ENCODE measurements at places on chromosomes 2 and 18.

DNA sequence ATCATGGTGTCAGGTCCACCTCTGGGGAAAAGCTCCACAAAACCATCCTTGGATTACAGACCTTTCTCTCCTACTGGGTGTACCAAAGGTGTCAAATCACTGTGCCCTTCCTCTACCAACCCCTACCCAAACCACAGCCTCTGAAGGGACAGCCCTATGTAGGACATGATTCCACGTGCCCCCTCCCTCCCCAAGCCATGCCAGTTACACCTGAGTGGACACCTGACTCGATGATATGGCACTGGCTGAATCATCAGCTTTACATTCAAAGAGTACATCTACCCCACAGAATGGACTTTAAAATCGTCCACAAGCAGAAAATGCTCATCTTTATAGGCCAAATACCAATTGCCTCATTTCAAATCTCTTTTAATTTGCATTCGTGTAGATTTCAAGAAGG lies 26.0 kb downstream of the TRABD2A start:
- DNase-seq, result no peak

DNA sequence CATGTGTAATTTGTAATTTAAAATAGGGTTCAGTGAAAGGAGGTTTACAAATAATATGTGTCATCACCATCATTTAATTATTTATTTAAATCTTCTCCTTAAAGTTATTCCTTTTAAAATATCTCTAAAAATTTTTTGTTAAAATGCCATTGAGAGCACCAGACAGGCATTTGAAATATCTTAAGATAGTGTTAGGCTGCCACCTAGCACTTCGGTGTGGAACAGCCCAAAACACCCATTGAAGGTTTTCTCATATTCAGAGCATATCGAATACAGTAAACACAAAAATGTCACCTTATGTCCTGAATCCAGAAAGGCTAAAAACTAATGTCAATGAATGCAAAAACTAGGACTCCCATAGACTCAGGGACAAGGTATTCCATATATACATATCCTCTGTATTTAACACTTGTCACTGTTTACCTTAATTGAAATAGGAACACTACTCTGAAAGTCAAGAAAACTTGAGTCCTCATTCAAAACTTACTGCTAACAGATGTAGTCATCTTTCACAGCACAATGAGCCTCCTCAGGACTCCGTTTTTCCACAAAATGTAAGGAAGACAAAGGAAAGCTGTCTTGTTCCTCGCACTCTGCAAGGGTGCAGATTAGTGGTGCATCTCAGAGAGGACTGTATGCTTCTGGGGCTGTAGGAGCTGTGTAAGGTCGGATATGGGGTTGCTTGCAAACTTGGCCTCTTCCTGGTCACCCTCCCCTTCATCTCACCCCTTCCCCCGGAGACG lies 329.5 kb downstream of the PAX3 start:
- peak; percentile 55 for DNase-seq

- DNase-seq, result no peak
Observed at GRCh38 chr2:238595750-238596570, 169.2 kb downstream of the ASB1 start.

GRCh38 chr2:166762746-166763145 lies 125.5 kb upstream of the XIRP2 start:
- DNase-seq, result no peak

DNA sequence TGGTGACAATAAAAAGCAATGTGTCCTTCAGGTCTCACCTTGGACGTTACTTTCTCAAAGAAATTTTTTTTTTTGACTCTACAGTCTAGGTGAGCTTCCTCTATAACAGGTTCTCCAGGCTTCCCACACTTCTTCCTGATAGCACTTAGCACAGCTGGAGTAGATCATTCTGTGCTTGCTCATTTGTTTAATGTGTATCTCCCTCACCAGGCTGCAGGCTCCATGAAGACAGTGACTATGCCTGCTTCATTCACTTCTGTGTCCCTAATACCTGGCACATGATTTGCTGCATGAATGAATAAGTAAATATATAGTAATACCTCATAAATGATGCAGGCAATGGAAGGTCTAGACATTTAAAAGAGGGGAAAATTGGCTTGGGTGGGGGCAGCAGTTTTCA lies 109.9 kb upstream of the CD302 start:
- DNase-seq, result no peak

- peak; percentile 25 for DNase-seq
Observed at GRCh38 chr18:58314284-58314683, 270.3 kb downstream of the NEDD4L start.

- DNase-seq, result no peak
Observed at GRCh38 chr2:133713049-133713580, 144.9 kb upstream of the NCKAP5 start.

DNA sequence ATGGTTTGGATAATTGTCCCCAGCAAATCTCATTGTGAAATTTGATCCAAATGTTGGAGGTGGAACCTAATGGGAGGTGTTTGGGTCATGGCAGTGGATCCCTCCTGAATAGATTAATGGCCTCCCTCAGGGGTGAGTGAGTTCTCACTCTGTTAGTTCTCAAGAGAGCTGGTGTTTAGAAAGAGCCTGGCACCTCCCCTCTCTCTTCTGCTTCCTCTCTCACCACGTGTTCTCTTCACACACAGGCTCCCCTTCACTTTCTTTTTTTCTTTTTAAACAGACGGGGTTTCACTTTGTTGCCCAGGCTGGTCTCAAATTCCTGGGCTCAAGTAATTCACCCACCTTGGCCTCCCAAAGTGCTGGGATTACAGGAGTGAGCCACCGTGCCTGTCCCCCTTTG lies 111.6 kb upstream of the LTBP1 start:
- DNase-seq, result no peak

DNA sequence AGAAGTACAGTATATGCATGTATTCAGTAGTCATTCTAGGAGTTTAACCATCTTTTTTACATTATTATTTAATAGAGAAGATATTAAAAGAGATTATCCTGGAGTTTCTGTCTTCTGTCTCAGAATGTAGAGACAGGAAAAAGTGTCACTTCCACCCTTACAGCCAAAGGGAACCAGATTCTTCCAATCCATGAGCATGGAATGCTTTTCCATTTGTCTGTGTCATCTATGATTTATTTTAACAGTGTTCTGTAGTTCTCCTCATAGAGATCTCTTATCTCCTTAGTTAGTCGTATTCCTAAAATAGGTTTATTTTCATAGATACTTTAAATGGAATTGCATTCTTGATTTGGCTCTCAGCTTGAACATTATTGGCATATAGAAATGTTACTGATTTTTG lies 959.5 kb upstream of the PIK3C3 start:
- DNase-seq, result no peak

GRCh38 chr2:46679761-46680160 lies 200.4 kb downstream of the TMEM247 start:
- DNase-seq, result no peak

GRCh38 chr2:96325884-96326255 lies 753 bp downstream of the ITPRIPL1 start:
- peak; percentile 6 for DNase-seq

DNA sequence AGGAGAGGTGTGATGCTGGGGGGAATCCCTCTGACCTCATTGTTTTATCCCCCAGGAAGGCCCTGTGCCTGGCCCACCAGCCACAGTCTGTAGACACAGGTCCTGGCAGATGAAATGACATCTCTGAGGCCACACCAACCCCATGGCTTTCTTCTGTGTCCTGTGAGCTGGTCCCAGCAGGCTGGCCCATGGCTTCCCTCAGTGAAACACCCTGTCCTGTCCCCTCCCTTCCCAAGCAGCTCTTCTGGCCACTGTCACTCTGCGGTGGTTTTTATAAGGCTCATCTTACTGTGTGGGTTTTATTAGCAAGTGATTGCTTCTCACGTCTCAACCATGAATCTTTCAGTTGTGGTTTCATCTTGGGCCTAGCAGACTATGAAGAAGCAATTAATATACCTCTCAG lies 102.8 kb upstream of the STPG4 start:
- no peak for DNase-seq

- DNase-seq, result no peak
Observed at GRCh38 chr2:61220768-61221167, 58.8 kb downstream of the C2orf74 start.

GRCh38 chr2:43224131-43224570 lies 2.3 kb downstream of the ZFP36L2 start:
- no peak for DNase-seq

GRCh38 chr2:228590681-228591080 lies 409.2 kb upstream of the SPHKAP start:
- no peak for DNase-seq

Measured in NCI-H1694 (cell line).